Mesothelial cell of epicardium (in vitro differentiated cells): ENCODE measurements at places on chromosomes 3 and 15.
A peak's percentile ranks its signal among the peaks of the same experiment; 100 is the strongest.

DNA sequence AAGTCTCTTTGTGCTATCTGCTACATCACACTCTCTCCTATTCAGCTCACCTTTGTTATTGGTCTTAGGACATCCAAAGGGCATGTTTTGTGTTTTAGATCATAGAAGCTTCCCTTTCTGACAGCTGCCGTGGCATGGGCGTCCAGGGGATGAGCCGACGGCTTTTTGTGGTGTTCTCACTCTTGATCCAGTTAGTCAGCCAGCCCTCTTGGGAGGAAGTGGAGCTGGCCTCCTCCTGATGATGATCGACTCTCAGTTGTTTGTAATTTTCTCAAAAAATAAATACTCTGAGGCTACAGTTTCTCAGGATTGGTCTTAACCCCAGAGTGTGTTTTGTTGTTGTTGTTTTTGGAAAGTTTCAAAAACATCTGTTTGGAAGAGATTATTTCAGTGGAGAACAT is 34.4 kb downstream of the BOC start:
- no peak for DNase-seq

GRCh38 chr3:13705702-13706280 is 156.9 kb downstream of the FBLN2 start:
- peak; percentile 30 for DNase-seq

GRCh38 chr3:45817831-45818522 is 21.6 kb upstream of the SLC6A20 start:
- no peak for DNase-seq

DNA sequence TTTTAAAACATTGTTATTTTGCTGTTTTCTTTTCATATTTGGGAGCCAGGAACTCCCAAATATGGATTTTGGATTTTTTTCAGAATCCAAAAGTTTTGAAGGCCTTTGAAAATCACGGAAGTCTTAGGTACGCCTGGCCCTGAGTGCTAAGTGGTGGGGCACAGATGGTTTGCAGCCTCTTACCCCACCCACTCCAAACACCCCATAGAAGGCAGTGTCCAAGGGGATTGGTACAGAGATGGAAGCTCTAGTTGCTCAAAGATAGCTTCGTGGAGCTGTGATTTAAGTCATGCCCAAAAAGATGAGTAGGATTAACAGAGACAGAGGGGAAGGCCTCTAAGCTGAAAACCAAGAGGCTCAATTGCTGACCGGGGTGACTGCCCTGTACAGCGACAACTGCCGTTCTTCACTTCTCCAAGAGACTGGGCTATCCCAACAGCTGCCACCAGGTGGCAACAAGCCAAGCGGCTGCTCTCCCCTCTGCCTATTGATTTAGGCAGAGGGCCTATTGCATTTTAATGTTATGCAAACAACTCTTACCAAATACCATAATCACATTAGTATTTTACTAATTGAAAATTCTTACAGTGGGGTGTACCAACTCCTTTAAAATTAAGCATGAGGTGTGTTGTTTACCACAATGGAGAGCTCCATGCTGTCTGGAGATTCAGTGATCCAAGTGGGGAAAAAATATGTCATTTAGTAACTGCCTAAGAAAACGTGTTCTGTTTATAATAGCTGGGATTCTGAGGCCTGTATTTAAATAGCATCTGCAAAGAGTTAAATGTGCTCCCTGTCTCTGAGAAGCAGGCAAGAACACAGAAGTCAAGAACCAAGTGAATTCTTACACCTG is 64.0 kb upstream of the C15orf61 start:
- peak; percentile 65 for DNase-seq

- DNase-seq = no peak
Measured at GRCh38 chr3:192892981-192893700, 24.5 kb downstream of the MB21D2 start.

DNA sequence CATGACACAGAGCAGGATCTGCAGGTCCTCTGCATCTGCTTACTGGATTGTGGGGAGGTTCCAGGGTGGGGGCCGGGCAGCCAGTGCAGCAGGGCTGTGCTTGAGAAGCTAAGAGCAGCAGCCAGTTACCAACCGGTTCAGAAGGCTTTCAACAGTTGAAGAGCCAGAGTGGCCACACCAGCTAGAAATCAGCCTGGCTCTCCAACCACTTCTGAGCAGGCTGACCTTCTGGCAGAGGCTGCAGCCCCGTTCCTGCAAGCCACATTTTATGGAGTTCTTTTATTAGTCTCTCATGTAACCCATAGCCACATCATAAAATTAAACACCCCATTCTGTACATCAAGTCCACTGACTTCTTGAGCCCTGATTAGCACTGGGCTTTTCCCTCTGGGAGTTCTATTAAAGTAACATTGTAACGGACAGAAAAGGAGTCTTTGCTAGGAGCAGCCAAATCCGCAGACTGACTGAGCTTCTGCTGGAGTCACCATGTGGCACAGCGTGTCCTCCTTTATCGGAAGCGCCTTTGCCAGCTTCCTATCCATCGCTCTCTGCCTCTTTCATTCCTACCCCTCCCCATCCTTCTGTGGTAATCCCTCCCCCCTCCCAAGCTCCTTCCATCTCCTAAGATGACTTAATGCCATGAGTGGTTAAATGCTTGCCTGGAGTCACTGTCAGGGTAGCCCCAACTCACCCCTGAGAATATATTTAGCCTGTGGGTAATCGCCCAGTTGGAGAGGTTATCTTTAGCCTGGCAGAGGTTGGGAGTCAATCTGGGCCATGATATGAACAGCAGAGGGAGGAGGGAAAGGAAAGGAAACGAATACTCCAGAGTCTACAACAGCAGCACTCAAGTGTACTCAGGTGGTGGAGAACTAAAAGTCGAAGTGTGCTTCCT is 138.5 kb upstream of the HES1 start:
- DNase-seq = no peak

GRCh38 chr3:24101676-24102168 is 156.6 kb downstream of the NR1D2 start:
- DNase-seq = no peak

DNA sequence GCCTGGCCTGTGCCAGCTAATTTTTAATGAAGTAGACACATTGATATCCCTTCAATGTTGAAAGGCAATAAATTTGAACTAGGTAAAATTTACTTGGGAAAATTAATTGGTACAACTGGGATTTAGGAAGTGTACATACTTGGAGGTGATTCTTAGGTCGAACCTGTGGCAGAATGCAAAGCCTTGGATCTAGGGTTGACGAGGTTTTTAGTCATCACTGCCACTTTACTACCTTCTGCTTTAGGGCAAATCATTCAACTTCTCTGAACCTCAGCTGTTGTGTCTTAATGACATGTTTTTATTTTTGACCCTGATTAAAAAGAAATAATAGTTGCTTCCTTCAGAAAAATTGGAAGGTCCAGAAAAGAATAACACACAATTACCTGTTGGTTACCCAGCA is 2.5 kb downstream of the APPL1 start:
- DNase-seq = no peak

DNA sequence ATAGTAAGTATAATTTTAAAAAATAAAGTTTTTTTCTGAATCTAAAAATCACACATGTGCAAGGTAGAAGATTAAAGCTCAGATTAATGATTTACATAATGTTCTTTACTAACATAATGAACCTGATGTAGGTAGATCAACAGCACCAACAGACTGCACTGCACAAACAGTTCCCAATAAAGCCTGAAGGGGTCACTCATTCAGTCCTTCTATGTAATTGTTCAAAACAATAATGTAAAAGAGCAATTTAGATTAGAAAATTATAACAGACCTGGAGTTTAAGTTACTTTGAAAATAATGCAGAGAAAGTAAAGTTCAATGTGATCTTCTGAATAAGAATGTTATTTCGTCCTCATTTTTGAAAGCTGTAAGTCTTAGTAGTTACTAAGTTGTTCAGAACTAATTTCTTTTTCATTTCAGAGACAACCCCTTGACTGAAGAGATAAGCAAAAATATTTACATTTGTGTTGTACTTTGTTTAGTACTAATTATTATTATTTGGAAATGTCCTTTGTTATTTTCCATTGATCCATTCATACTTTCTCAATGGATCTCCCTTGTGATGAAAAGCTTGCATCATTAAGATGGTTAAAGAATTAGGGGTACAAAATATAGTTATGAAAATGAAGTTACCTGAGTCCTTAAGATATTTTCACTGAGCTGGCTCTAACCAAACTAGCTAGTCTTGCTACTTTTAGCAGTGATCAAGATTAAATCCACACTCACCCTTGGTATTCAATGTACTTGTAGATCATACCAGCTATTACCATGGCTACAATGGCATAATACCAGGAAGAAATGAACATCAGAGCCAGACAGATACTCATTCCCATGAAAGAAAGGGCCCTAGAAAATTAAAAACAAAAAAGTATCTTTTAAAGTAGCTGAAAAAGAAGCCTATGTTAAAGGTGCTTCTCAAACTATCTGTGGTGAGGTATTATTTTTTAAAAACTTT is 16.8 kb downstream of the EMC4 start:
- no peak for DNase-seq

GRCh38 chr3:190458040-190458439 is 8.3 kb upstream of the TMEM207 start:
- DNase-seq = no peak

GRCh38 chr15:30042556-30042955 is 40.2 kb upstream of the GOLGA8J start:
- DNase-seq = no peak

GRCh38 chr3:46987743-46988401 is 8.4 kb downstream of the NBEAL2 start:
- DNase-seq = no peak

- DNase-seq = no peak
Measured at GRCh38 chr3:129532261-129532660, 3.8 kb downstream of the RHO start.

- DNase-seq = no peak
Measured at GRCh38 chr15:93566762-93567161, 477.8 kb upstream of the RGMA start.

DNA sequence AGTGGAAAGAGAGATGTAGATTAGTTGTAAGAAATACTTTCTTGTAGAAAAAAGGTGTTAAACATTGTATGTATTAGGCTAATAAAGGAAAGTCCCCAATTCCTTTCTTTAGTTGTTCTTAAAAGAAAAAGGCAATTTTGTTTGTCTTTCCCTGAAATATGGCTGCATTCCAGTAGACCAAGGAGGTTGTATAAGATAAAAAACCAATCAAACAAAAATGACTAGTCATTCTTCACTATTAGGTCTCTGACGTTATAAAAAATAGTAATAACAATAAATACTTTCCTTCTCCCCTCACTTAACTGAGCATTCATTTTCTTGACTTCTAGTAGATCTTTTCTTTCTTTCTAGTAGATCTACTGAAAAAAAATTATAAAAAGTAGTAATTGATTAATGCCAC is 8.6 kb upstream of the PPM1L start:
- no peak for DNase-seq

DNA sequence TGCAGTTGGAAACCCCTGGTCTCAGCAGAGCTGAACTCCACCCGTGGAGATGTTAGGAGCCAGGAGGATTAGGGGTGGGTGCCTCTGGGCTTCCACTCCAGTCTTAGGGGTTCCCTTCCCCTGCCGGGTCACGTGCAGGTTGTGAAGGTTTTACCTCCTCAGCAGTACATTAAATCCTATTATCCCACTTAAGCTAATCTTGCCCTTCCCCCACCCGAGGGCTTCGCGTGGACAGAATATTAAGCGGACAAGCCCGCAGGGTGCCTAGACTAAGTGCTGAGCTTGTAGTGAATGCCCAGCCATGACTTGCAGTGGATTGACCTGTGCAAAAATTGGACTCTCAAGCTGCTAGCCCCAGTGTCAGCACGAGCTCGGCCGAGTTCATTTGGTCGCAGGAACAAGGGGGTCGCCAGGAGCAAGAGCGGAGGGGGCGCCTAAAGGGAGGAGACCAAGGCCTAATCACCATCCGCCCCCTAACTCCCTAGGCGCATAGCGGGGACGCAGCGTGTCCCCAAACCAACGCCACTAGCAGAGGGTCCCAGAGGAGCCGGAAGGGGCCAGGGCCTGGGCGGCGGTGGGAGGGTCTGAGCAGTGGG is 498 bp upstream of the SEMA4B start:
- no peak for DNase-seq

GRCh38 chr3:64533617-64534317 is 154.0 kb downstream of the ADAMTS9 start:
- DNase-seq = peak; percentile 89

DNA sequence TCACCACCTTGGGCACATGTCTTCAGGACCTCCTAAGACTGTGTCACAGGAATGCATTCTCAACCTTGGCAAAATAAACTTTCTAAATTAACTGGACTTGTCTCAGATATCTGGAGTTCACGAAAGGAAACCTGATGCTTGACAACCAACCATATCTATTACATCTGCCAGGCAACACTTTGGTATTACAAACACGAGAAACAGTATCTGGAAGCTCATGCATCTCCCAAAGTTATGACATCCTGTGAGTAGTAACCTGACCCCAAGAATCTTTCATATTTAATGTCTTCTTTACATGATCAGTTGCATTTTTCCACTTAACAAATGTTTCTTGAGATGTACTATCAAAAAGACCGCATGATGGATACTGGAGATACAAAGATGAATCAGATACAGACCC is 465.3 kb upstream of the AGTR1 start:
- no peak for DNase-seq
